ENCODE measurements at places on chromosomes 13 and 19.

- DNase-seq, result peak; percentile 75
Measured at GRCh38 chr13:43785650-43786471, 911 bp downstream of the ENOX1 start.

DNA sequence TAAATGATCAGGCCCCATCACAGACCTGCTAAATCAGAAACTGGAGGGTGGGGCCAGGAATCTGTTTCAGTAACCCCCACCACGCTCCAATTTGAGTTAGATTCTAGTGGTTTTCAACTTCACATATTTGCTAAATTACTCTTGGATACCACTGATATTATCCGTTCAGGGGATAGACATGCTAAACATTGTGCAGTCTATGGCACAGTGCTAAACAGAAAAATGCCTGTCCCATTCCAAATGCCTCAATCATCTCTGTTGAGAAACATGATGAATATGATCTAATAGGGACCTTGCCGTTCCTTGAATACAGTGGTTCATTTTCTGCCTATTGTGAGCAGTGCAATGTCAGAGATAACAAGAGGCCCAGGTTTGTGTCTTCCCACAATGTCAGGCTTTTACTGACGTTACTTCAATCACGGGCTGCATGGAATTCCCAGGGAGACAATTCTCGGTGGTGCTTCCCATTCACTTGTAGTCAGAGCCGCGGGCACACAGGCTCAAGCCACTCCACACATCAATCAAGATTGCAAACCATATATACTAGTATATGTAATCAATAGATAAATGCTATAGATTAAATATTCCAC, 52.7 kb downstream of the MYO16 start:
- peak; percentile 82 for DNase-seq

DNA sequence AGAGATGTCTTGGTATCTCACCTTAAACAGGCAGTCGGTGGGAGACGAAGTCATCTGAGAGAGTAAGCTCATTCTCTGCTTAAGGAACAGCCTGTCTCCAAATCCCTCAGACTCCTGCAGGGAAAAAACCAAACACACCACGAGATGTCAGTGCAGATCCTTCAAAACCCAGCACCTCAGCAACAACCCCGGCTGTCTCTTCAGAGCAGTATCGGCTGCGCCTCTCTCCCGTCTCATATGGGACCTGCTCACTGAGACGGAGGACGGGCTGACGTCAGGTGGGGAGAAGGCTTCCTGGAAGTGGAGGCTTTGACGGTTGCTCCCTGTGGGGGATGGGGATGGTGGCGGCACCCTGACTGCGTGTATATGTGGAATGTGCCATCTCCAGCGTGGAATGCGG, 43.6 kb downstream of the ANKRD27 start:
- DNase-seq, result no peak

- peak; percentile 21 for DNase-seq
Measured at GRCh38 chr13:101700598-101700997, 248.1 kb downstream of the ITGBL1 start.

DNA sequence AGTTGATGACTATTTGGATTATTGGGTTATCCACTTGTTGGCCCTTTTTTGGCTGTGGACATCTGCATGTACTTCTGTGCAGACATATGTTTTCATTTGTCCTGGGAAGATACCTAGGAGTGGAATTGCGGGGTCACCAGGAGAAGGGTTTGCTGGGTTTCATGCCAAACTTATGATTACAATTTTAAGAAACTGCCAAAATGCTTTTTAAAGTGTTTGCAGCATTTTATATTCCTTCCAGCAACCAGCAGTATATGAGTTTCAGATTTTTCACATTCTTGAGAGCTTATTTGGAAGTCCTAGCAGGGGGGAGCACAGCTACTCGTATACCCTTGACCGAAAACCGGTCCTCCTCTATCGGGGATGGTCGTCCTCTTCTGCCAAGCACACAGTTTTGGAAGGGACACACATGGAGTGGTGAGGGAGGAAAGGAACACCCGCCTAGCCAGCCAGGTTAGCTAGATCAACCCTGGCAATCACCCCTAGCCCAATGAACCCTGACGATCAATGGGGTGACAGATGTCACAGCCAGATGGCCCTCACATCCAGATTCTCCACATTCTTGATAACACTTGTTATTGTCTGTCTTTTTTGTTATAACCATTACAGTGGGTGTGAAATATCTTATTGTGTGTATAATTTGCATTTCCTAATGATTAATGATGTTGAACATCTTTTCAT, 26.7 kb upstream of the RNF113B start:
- DNase-seq, result peak; percentile 82

GRCh38 chr13:40992678-40993518, 26.2 kb downstream of the ELF1 start:
- DNase-seq, result no peak

DNA sequence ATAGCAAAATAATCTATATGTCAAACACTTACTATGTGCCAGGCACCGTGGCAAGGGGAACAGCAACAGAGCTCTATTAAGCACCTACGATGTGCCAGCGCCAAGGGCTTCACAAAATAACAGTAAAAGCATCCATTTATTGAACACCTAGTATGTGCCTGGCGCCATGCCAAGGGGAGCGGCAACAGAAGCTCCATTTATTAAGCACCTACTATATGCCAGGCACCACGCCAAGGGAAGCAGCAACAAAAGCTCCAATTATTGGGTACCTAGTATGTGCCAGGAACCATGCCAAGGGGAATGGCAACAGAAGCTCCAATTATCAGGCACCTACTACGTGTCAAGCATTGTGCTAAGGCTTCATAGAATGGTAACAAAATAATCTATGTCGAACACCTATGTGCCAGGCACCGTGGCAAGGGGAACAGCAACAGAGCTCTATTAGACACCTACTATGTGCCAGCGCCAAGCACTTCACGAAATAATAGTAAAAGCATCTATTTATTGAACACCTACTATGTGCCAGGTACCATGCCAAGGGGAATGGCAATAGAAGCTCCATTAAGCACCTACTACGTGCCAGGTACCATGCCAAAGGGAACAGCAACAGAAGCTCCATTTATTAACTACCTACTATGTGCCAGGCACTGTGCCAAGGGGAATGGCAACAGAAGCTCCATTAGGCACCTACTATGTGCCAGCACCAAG, 107.7 kb downstream of the PTPRS start:
- peak; percentile 4 for DNase-seq

- peak; percentile 29 for DNase-seq
Measured at GRCh38 chr19:51971624-51972023, 15.0 kb downstream of the ZNF350 start.
